ENCODE measurements at places on chromosomes 11 and 22. TPM values are rescaled to one million over a fixed set of nuclear protein-coding genes. Genes with fewer than 3 reads are reported as not detected.

The LUZP2 gene
- 1.7 TPM for polyA plus RNA-seq

DNA sequence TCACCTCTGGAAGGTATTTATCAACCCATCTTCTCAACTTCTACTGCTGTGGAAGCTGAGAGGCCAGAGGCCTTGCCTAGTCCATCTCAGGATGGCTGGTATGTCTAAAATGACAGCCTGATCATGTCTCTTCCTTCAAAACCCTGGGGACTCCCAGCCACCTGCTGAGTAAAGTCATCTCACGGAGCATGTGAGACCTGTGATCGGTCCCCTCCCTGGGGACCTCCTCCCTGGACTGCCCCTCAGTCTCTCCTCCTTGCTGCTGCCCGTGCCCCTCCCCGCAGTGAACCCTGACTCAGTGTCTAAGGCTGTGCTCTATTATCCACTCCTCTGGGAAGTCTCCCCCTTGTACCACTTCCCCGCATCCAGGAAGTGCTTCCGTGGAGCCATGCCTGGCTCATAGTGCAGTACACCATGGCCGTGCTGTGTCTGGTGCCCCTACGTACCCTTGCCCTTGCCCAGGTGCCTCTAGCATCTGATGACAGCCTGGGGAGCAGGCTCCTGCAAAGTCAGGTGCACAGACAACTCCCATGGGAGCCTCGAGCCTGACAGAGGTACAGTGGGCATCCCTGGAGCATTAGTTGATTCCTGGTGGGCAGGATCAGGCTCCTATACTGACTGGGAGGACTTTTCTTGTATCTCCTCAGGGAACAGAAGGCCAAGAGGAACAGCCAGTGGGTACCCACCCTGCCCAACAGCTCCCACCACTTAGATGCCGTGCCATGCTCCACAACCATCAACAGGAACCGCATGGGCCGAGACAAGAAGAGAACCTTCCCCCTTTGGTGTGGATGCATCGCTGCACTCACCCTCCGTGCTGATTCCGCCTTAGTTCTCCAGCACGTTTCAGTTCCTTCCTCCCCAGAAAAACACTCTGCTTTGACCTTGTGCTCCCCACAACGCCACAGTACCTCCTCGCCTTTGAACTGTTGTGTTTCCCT, 13.8 kb downstream of the SMARCB1 start:
- no peak overlapping the region for H3K27ac ChIP-seq
- H3K4me1 ChIP-seq, result peaks cover 5% of the 10 kb centered on the region
- no peaks in the 10 kb centered on the region for H3K27me3 ChIP-seq
- peaks cover 70% of the 10 kb centered on the region for H3K36me3 ChIP-seq
- no peak for DNase-seq

- DNase-seq, result peak; percentile 55
- H3K27me3 ChIP-seq, result no peaks in the 10 kb centered on the region
- H3K4me3 ChIP-seq, result no peak overlapping the region
- peak overlapping the region; percentile 32 for H3K27ac ChIP-seq
- peaks cover 16% of the 10 kb centered on the region for H3K4me1 ChIP-seq
Measured at GRCh38 chr11:111086058-111086457, 159.5 kb upstream of the POU2AF2 start.

DNA sequence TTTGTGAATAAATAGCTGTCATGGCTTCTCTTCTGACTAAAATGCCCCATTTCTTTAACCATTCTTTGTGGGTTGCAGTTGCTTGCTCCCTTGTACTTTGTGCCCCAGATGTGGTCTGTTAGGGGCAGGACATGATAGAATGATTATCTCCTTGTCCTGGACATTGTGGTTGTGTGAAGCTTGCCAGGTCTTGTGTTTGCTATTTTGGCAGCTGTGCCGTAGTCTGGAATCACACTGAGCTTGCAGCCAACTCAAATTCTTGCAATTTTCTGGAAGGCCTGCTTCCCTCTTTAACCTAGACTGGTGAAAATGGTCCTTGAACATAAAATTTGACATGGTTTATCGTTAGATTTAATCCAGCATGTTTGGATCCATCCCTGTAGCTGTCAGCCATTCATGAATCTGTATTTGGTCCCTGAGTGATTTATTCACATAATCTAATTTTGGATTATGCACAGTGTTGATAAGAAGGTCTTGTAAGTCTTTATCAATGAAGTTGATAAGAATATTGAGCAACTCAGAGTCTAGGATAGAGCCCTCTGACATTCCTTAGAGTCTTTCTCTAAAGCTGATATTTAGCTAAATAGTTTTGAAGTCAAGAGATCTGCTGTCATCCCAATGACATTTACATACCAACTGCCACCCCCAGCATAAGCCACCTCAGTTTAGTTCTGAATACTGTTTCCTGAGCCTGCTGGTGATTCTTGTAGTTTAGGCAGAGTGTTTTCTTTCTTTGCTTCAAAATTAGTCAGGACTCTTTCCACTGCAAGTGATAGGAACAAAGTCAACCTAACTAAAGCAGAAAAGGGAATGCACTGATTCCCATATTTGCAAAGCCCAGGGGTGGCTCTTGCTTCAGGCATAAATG, 9.8 kb downstream of the SPON1 start:
- H3K4me1 ChIP-seq, result peaks cover 15% of the 10 kb centered on the region
- DNase-seq, result peak; percentile 58
- no peaks in the 10 kb centered on the region for H3K36me3 ChIP-seq
- H3K4me3 ChIP-seq, result no peak overlapping the region
